Activated CD8-positive, alpha-beta memory T cell treated with anti-CD3 and anti-CD28 coated beads, Interleukin-2, amount 10 ng/mL, durations not matched to agents 7 days and 5 days (primary cell): ENCODE measurements at places on chromosomes 12 and 14. TPM values are rescaled to one million over a fixed set of nuclear protein-coding genes. Genes with fewer than 3 reads are reported as not detected.
A peak's percentile ranks its signal among the peaks of the same experiment; 100 is the strongest.

DNA sequence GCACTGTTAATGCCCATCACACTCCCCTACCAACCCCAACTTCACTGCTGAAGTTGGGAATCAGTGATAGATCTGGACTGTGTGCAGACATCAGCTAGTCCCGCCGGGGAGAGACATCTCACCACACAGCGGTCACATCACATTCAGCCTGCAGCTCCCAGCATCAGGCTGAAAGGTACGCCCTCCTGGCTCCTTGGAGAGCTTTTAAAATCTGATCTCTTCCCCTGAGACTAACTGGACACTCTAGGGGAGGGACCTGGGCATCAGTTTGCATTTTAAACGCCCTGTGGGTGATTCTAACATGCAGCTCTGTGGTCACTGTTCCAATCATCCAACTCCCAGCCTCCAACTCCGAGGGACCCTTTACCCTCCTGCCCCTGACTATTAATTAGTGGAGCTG lies 58.4 kb downstream of the CCDC85C start:
- H3K27ac ChIP-seq: no peak overlapping the region
- H3K4me3 ChIP-seq: no peak overlapping the region
- H3K36me3 ChIP-seq: no peaks in the 10 kb centered on the region
- H3K4me1 ChIP-seq: no peaks in the 10 kb centered on the region

DNA sequence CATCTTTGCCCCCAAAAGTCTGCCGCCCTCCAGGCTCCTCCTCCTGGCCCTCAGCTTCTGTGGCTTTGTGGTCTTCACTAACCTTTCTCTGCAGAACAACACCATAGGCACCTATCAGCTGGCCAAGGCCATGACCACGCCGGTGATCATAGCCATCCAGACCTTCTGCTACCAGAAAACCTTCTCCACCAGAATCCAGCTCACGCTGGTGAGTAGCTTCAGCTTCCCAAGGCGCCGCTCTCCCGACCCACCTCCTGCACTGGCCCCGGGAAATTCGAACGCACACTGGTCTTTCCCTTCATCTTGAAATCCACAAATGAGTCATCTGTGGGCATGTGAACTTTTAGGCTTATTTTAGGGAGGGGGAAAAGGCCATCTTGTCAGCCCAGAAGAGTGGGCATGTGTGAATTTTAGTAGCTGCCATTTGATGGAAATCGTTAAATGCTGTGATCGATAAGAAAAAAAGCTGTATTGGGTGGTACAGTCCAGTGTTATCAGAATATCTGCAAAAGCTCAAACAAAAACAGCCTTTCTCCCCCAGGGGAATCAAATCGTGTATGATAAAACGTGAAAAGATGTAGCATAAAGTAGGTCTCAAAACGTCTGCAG lies 700 bp downstream of the SLC35E3 start:
- H3K4me3 ChIP-seq: peak overlapping the region; percentile 96
- H3K27me3 ChIP-seq: no peaks in the 10 kb centered on the region
- peak overlapping the region; percentile 91 for H3K27ac ChIP-seq
- peaks cover 22% of the 10 kb centered on the region for H3K36me3 ChIP-seq
- DNase-seq: peak; percentile 65
- H3K4me1 ChIP-seq: peaks cover 36% of the 10 kb centered on the region

- H3K27me3 ChIP-seq: no peaks in the 10 kb centered on the region
- H3K4me1 ChIP-seq: no peaks in the 10 kb centered on the region
- H3K36me3 ChIP-seq: no peaks in the 10 kb centered on the region
- H3K4me3 ChIP-seq: no peak overlapping the region
- H3K27ac ChIP-seq: no peak overlapping the region
- DNase-seq: no peak
Observed at GRCh38 chr14:82180139-82180538, 646.5 kb upstream of the SEL1L start.

DNA sequence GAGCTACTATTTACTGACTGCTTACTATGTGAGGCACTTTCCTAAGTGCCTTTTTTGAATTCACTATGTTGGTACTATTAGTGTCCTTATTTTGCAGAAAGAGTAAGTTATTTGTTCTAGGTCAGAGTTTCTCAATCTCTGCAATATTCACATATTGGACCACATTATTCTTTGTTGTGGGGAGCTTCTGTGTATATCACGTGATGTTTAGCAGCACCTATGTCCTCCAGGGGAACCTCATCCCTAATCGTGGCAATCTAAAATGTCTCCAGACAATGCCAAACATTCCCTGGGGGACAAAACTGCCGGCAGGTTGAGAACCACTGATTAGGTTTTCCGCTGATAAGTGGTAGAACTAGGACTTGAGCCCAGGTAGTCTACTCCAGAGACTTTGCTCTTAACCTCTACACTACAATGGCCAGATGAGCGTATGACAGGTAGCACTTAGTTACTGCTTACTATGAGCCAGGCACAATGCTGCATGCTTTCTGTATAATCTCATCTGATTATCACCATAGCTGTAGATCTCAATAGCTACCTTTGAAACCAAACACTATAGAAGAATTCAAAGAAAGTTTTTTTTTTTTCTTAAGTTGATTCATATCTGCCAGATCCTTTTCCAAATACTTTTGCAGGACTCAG lies 38.9 kb downstream of the NELL2 start:
- peaks cover 1% of the 10 kb centered on the region for H3K36me3 ChIP-seq
- H3K4me1 ChIP-seq: peaks cover 72% of the 10 kb centered on the region
- H3K27me3 ChIP-seq: no peaks in the 10 kb centered on the region
- DNase-seq: no peak
- peak overlapping the region; percentile 84 for H3K27ac ChIP-seq
- no peak overlapping the region for H3K4me3 ChIP-seq

CCDC60 gene
- not detected for total RNA-seq
